GM20000 (cell line): ENCODE measurements at places on chromosomes 7 and 10.
A peak's percentile ranks its signal among the peaks of the same experiment; 100 is the strongest.

- DNase-seq, result no peak
Observed at GRCh38 chr7:12490107-12490688, 80.3 kb upstream of the SCIN start.

DNA sequence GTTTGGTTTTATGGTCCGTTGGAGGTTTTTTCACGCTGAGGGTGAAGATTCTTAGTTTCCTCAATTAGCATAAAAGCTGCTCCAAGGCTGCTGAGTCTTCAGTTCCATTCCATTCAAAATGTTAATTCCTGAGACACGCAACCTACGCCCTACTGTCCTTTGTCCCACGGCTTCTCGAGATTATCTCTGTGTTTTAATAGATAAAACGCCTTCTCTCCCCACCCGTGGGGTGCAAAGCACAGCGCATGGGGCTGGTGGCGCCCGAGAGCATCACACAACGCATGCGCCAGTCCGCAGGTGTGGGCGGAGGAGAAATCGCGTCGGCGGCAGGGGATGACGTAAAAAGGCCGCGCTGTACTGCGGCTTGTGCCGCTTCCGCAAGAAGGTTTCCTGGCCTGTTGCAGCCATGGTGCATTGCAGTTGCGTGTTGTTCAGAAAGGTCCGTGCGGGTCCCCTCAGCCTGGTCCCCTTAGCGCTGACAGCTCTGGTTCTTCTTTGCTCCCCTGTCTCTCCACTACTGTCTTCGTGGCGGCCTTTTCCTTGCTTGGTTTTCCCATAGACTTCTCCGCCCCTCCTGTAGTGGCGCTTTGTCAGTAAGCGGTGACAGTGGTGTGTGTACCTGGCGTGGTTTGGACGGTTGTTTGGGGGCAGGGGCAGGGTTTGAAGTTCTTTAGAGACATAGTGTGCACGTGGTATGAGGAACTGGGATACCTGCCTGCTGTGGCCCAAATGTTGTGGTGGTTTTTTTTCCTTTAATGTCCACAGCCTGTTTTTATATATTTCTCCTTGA, at the start of gene GTPBP10:
Gene GTPBP10, plus strand, starts transcription at position 381 of the 790 bp plus-strand sequence. Its CDS starts 26 bp downstream, at position 407.
- peak; percentile 92 for DNase-seq

DNA sequence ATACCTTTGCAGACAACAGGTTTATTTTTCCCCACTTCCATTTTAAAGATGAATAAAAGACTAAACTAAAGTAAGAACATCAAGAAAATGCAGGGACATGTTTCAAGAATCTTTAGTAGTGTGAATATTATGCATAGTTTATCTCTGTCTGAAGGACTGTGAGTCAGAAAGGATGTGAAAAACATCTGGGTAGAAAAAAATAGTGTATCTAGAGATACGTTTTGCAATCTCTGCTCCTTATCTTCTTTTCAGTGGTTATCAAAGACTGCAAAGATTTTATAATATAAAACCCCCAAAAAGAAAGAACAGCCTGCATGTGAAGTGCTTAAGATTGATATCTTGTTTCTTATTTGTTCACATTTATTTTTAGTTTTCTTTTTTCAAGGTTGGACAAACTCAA, 101.9 kb upstream of the ARHGAP21 start:
- no peak for DNase-seq

DNA sequence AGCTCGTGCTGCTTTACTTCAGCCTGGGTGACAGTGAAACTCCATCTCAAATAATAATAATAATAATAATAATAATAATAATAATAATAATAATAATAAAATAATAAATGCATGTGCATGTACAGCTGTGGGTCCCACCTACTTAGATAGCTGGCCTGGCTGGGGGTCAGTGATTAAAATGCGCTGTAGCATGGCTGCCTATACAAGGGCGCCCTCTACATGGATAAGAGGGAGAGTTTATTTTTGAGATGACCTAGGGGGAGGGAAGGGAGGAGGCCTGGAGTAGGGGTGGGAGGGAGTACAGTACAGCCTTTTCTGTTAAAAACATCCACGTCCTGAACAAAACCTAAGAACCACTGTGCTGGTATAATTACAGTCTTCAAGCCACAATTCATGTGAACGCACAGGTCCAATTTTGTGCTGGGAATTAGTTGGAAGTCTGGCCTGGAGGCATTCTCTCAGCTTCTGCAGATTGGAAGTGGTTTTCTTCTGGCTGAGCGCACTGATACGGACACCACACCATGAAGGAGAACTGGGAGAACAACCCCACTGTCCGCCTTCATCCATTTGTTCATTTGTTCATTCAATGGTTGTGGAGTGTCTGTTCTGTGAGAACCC, 146.5 kb downstream of the TMEM178B start:
- no peak for DNase-seq

GRCh38 chr10:50577681-50578350, 45.9 kb downstream of the SGMS1 start:
- no peak for DNase-seq

DNA sequence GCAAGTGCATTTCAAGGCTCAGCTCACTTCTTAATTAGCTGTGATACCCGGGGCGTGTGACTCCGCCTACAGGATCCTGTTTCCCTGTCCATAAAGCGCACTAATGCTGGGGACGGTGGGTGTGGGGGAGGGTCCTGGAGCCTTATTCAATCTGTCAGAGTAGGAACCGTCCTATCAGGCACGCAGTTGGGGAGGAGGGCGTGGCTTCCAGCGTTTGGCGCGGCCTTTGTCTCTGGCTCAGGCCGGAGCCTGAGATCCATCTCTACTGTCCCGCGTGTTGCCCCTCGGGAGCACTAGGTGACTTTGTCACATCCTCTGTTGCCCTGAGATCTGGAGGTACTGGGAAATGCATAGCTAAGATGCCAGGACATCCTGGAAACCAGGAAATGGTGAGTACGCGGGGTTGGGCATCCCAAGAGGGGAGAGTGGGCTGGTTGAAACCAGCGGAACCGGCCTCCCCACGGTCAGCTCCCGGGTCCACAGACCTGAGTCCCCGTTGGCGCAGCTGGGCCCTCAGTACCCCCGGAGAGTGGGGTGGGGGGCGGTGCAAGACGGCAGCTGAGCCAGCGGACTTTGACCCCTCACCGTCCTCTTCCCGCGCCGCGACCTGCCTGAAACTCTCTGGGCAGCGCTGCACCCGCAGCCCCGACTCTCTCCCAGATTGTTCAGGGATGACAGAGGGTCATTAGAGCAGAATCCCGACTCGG, 104.4 kb upstream of the ZNF92 start:
- DNase-seq, result peak; percentile 85

DNA sequence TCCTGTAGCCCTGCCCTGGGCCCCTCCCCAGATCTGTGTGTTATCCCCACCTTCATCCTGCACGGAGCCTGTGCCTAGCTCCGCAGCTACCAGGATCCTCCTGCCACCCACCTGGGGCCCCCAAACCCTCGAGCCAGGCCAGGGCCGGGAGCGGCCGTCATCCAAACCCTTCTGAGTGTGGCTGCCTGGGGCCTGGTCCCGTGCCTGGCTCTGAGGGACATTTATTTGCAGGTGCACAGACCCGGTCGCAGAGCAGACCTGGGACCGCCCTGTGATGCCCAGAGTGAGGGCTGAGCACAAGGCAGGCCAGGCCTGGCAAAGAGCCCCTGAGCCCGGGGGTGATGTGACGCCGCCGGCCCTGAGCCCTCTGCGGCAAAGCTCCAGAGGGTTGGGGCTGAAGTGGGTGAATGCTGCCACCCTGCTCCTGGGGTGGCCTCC, 27.4 kb upstream of the INPP5A start:
- no peak for DNase-seq

- no peak for DNase-seq
Observed at GRCh38 chr7:4699841-4700240, 17.7 kb downstream of the FOXK1 start.

DNA sequence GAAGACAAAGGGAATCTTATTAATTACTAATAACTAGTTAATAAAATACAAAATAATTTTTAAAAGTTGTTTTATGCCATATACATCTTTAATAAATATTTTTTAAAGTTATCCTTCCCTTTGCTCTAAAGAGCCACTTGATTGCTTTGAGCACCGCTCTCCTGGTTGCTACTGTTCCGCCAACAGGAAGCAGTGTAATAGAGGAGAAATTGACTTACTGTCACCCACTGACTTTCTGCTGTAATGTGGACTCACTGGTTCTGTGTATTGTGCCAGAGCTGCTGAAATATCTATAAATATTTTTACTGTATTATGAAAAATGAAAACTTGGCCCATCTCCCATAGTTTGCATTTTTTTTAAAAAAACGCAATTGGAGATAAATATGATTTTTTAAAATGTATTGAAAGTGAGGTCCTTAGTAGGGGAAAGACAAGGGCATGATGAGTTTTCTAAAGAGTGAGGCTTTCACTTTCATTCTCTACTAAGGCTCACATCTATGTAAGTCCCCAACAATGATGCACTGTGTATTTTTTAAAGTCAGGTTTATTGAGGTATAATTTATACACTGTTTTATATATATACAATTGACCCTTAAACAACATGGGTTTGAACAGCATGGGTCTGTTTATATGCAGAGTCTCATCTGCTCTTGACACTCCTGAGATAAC, 100.5 kb downstream of the NPY start:
- DNase-seq, result no peak

GRCh38 chr7:33593611-33594010, 311.7 kb upstream of the BMPER start:
- no peak for DNase-seq

DNA sequence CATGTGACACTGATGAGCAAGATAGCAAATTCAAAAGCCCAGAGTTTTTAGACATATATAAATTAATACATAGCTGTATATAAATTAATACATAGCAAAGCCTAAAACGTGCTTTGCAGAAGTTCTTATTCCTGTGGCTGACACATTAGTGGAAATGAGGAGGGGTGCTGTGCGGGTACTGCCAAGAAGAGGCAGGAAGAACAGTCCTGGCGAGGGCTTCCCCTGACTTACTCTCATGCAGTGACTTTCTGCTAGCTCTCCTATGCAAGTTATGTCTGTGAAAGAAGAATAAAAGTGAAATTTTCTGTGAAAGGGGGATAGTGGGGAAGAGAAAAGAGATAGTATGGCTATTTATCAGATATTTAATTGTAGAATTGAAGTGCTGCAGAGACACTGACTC, 27.6 kb downstream of the TWIST1 start:
- no peak for DNase-seq

- DNase-seq, result no peak
Observed at GRCh38 chr10:7186387-7187018, 224.3 kb downstream of the SFMBT2 start.

- DNase-seq, result peak; percentile 84
Observed at GRCh38 chr7:128869138-128869943, 6.7 kb downstream of the ATP6V1F start.

DNA sequence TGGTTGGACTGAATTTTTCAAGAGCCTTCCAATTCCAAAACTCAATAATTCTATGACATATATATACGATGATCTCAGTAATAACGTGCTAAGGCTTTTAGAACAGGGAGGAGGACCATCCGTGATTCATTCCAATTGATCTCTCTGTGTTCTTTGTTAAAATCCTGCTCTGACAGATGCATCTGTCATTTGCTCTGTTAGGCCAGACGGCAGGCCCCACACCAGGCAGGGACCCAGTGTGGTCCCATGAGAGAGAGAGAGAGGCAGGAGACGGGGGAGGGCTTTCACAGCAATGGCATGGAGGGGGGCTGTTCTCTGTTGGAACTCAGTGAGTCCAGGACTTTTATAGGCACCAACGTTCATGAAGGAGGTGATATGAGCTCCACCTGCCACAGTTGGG, 160.0 kb upstream of the INSYN2A start:
- no peak for DNase-seq

GRCh38 chr7:41979834-41980307, 257.1 kb downstream of the GLI3 start:
- no peak for DNase-seq

GRCh38 chr10:14470920-14471319, 140.2 kb upstream of the FRMD4A start:
- no peak for DNase-seq

GRCh38 chr10:114115661-114116445, 58.1 kb downstream of the CCDC186 start:
- DNase-seq, result no peak

- no peak for DNase-seq
Observed at GRCh38 chr10:104259999-104260774, 5.5 kb downstream of the GSTO1 start.

- DNase-seq, result no peak
Observed at GRCh38 chr7:63521-64021, 128.8 kb upstream of the FAM20C start.

DNA sequence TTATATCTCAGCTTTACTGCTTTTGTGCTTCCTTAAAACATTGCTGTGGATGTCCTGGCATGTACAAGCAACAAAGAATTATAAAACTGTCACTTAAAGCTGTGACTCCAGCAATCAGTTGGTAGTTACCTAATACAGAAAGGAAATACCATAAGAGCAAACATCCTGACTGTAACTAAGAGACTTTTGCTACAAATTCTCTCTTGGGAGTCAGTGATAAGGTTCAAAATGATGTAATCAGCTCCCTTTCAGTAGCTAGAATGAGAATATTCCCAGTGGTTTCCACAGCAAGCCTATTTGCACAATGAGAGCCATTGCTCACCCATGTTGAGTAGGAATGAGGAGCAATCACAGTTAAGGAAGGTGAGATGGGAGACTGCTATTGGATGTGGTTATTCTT, 7.6 kb downstream of the PNLIPRP1 start:
- DNase-seq, result no peak

- peak; percentile 89 for DNase-seq
Observed at GRCh38 chr10:101782811-101783735, at the start of gene NPM3. TSS of gene NPM3 (minus strand) at chr10:101783446. CDS start at chr10:101783390, 56 bp downstream.

- DNase-seq, result peak; percentile 29
Observed at GRCh38 chr10:27743012-27743876, 2.4 kb downstream of the MKX start.

DNA sequence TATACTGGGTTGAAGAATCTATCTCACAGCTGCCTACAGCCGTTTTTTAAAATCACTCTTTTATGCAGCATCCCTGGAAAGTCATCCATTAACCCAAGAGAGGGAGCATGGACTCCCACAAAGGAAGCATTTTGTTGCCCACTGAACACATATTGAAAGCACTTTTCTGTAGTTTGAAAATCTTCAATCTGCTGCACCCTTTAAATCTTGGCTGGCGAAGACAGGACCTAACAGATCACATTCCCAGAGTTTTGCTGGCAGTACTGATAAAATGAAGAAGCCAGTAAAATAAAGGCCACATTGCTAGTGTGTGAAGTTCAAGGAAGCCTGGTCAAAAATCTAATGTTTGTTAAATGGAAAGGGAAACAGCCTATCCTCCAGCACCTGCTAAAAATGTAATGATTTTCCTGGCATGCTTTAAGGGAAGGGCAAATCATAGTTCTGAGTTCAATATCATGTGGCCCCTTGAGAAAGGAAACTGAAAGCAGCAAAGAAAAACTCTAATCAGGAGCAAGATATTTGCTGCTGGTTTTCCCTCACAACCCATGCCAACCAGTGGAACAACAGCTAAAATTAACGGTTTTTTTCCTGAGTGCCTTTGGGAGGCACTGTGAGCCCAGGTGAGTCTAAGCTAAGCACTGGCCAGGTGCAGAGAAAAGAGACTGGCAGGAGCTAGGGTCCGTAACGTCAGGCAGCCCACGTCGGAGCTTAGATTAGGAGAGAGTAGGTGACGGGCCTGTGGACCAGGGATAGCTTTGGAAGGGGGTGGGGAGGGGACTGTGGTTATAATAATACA, 97.9 kb upstream of the PALS2 start:
- DNase-seq, result no peak

DNA sequence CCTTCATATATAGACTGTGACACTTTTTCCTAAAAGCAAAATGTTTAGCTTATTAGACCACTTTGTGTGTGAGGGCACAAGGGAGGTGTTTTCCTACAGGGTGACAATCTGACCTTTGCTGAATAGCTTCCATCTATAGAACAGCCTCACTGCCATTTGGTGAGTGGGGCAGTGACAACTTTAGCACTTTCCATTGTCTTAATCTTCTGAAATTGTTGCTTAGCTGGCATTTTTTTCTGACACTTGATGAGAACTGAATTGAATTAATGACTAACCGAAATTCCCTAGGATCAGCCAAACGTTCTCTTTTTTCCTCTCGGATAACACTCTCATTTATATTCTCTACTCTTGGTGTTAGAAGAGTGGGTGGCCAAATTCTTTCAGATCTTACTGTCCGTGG, 30.2 kb downstream of the KDM7A start:
- no peak for DNase-seq
